ENCODE measurements at places on chromosomes 3 and 15.

DNA sequence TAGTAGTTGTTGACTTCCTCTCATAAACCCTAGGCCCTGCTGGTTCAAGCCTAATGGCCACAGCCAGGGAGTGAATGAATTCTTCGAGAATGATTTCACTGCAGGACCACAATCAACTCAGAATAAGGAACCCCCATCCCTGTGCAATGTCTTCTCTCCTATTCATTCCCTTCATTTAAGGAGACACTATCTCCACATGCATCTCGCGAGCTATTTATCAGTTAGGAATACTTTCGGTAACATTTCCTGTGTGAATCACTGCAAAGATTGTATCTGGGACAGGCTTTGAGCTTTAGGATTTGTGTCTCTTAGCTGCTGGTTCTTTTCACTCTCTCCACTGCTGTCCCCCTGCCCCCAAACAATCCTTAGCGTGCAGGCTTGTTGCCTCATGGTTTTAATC is 94.4 kb downstream of the MYLK start:
- no peak for DNase-seq

DNA sequence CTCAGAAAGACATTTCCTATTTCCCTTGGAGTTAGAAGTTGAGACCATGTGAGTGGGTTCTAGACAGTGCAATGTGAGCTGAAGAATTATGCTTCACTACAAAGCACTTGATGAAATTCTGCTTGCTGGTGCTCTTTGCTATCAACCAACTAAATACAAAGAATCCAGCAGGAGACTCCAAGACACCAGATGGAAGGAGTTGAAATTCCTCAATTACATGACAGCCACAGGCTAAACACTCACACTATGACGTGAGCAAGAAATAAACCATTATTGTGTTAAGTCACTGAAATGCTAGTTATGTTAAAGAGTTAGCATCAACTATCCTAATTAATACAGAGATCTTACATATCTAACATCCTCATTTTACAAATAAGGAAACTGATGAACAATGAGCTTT is 8.2 kb upstream of the MAP4 start:
- no peak for DNase-seq

DNA sequence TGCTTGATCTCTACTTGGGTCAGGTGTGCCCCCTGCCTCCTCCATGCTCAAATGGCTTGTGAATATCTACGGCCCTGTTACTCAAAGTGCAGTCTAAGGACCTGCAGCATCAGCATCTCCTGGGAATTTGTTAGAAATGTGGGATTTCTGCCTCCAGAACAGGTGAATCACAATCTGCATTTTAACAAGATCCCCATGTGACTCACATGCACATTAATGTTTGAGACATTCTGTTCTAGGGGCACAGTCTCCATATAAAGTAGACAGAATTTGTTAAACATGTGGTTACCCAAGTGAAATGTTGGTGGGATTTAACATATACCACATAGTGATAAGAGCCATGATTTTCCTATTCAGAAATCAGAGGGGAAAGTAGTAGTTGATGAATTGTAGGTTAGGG is 256.2 kb downstream of the NR1D2 start:
- no peak for DNase-seq

DNA sequence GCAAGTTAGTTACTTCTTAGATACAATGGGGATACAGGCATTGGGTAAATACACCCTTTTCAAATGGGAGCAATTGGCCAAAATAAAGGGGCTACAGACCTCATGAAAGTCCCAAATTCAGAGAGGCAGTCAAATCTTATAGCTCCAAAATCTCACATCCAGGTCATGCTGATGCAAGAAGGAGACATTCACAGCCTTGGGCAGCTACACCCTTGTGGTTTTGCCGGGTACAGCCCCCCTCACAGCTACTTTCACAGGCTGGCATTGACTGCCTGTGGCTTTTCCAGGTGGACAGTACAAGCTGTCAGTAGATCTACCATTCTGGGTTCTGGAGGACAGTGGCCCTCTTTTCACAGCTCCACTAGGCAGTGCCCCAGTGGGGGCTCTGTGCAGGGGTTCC is 17.5 kb upstream of the PLSCR1 start:
- DNase-seq: no peak

- no peak for DNase-seq
Observed at GRCh38 chr15:30033763-30034162, 49.0 kb upstream of the GOLGA8J start.

GRCh38 chr3:64086479-64087252 is 63.4 kb upstream of the PSMD6 start:
- DNase-seq: no peak

DNA sequence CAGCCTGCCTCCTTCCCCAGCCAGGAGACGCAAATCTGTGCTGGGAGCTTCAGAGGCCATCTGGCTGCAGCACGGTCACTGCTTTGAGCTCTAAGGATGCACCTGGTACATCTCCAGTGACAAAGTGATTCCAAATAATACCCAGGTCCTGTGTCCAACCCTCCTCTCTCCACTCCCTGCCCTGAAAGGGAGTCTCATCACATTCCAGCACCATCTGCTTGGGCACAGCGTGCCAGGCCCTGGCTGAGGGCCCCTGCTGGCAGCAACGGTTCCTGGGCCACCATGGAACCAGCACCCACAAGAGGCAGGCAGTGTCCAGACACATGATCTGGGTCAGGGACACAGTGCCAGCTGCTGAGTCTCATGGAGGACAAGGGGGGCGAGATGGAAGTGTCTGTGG is 81.3 kb downstream of the MTHFS start:
- DNase-seq: no peak

- DNase-seq: no peak
Observed at GRCh38 chr15:26634319-26634718, 138.5 kb downstream of the GABRB3 start.

GRCh38 chr3:184126006-184126405 is 9.2 kb upstream of the EIF2B5 start:
- no peak for DNase-seq

- DNase-seq: no peak
Observed at GRCh38 chr15:66764072-66764786, 62.2 kb downstream of the SMAD6 start.

GRCh38 chr3:56476771-56477170 is 8.5 kb upstream of the ERC2 start:
- DNase-seq: no peak

- no peak for DNase-seq
Observed at GRCh38 chr3:182092662-182093262, 381.0 kb downstream of the SOX2 start.

DNA sequence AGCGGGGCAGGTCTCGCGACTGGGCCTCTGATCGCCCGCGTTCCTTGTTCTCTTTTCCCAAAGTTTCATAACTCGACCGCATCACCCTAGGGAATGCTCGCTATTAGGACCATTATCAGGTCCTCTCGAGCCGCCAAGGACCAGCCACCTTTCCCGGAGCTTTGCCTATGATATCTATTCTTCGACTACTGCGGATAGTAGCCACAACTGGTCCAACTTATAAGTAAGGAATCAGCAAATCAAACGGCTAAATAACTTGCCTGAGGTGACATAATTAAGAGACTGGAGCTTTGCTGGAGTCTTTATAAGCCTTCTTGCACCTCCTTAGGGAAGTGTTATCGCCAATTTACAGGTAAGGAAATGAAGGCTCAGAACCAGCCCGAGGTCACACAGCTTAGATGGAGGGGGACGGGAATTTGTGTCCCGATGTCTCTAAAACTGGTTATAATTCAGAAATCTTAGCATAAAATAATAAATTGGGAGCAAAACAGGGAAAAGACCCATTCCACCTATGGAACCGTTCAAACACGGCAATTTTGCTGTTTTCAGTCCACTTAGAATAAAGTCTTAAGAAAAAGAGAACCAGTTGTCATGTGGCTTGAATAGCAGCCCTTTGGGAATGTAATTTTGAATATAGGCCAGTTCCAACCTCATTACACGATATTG is 479 bp upstream of the PLD1 start:
- DNase-seq: no peak

DNA sequence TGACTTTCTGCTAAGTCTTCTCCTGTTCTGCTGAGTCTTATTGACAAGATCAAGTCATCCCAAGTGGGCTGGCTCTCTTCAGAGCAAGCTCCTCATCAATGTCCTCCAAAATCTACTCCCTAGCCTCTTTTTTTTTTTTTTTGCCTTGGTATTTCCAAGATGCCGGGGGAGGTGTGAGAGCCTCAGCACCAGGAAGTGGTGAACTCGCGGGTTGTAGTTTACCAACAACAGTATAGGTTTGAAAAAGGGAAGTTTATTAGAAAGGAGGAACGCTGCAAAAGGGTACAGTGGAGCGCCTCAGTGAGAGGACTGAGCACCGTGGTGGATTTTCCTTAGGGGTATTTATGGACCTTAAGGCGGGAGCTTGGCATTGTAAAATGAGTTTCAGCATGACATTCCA is 94.3 kb upstream of the SGO1 start:
- no peak for DNase-seq

- DNase-seq: no peak
Observed at GRCh38 chr3:32837789-32838188, 20.0 kb downstream of the TRIM71 start.

DNA sequence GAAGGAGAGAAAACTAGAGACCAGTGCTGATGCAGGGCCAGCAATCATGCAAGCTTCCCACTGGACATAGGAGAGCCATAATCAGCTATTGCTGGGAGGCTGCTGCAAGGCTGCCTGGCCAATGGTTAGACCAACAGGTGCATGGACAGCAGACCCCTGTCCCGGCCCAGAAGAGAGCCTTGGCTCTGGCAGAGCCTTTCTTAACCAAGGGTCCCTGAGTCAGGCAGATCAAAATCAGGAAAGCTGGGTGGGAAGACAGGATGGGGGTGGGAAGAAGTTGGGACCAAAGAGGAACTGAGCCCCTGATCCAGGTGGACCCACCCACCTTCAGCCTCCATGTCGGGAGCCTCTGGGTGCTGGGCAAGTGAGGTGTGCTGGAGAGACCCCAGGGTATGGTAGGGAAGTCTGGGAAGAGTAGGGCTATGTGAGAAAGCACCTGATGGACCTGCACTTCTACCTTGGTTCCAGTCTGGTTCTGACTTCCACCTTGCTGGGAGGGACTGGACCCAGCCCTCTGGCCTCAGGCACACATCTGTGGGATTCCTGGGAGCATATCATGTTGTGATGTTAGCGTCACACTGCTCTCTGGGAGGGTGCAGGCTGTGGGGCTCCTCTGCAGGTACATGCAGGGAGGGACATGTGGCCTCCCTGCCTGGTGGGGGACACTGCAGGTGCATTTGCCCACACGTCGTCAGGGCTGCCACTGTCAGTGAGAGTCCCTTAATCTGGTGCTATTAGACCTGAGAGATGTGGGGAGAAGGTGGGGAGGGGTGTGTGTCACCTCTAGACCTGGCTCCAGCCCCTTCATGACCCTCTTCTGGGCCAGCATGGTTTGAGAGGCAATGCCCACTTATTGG is 24.7 kb downstream of the KY start:
- no peak for DNase-seq

GRCh38 chr15:100426937-100427336 is 85.2 kb upstream of the ADAMTS17 start:
- no peak for DNase-seq

GRCh38 chr3:12841970-12842328 is 584 bp upstream of the RPL32 start:
- DNase-seq: no peak

- DNase-seq: no peak
Observed at GRCh38 chr3:122006267-122006666, 15.8 kb downstream of the ILDR1 start.

DNA sequence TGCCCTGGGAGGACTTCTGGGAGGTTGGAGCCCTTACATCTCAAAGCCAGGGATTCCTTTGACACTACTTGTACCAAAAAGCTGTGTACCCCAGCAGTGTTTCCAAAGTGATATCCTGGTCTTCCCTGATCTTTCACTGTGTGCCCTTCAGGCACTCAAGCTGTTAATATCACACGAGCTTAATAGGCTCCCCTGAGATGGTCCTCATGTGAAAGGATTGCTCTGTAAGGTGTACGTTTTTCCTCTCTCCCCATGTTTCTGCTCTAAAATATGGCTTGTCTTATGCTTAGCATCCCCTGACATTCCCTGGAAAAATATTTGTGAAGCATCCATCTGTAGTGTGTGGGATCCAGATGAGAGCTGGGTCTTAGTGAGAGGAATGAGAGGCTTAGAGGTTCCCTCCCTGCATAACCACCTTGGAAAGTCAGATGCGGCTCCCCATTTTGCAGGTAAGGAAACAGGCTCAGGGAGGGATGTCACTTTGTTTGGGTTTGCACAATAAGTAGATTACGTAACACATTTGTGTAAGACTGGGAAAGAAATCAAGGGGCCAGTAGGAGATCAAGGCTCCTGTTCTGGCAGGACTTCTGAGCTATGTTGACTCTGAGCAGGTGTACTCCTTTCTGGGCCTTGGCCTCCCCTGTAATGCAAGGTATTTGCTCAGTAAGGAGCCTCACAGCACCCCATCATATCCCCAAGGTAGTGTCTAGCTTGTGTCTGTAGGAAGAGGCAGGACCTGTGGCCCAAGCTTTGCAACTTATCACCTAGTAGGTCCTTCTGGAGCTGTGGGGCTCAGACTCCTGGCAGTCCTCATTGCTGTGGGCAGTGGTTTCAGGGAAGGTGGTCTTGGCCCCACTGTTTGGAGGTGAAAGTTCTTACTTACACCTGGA is 667 bp upstream of the ACOX2 start:
- no peak for DNase-seq

- no peak for DNase-seq
Observed at GRCh38 chr3:19147905-19148767, at the start of gene KCNH8. KCNH8 (plus strand) TSS chr3:19148510; CDS start chr3:19148720, 210 bp downstream.

GRCh38 chr3:32082721-32083120 is 23.7 kb upstream of the GPD1L start:
- DNase-seq: no peak

GRCh38 chr3:67415511-67415910 is 238.9 kb downstream of the SUCLG2 start:
- DNase-seq: no peak

DNA sequence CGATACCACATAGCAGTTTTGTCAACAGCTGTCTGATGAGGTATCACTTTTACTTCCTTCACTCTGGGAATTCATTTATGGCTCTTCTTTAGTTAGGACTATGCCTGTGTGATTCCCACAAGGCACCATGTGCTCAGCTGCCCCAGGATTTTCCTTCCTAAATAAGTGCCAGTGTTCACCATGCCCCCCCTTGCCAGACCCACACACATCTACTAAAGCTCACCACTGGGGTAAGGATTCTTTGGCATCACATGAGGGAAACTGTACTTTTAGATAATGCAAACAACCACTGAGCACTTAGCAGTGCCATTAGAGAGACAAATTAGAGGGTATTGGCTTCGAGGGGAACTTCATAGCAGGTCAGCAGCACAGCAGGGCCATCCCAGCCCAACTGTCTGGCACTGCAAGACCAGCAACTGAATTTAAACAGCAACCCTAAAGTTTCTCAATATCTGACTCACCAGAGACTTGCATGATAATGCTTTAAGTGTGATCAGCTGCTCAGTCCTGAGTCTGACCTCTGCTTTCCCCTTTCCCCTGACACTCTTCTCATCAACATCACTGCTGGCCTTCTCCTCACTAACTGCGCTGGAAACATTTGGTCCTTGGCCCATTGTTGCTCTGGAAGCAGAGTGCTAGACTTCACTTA is 114.3 kb downstream of the STAC start:
- no peak for DNase-seq

- DNase-seq: no peak
Observed at GRCh38 chr3:135460273-135460672, 505.3 kb upstream of the PPP2R3A start.

Data from GF-D8 (cell line).